Posterior vena cava (tissue), 2 donors: ENCODE measurements at places on chromosomes 4 and X. TPM values are rescaled to one million over a fixed set of nuclear protein-coding genes. Genes with fewer than 3 reads are reported as not detected.

The CFI gene
- 33.9 TPM for total RNA-seq

The RPS6KA6 gene
- total RNA-seq: 8.9 TPM

The FRAS1 gene
- 2.3 TPM for total RNA-seq

The MSX1 gene
- total RNA-seq: 7.0 TPM

The ZCCHC18 gene
- 2.5 TPM for total RNA-seq

The PDE5A gene
- total RNA-seq: 87.1 TPM

The PHOX2B gene
- not detected for total RNA-seq

The SYTL5 gene
- 0.09 TPM for total RNA-seq

The SMR3B gene
- total RNA-seq: not detected

The TENM3 gene
- 2.1 TPM for total RNA-seq

The TECRL gene
- not detected for total RNA-seq

The MAGEB2 gene
- not detected for total RNA-seq

The EMCN gene
- total RNA-seq: 39.4 TPM

The EDA2R gene
- total RNA-seq: 3.2 TPM

The JCHAIN gene
- total RNA-seq: 8.8 TPM

The MAGEA2 gene
- not detected for total RNA-seq

The SPANXN3 gene
- total RNA-seq: not detected

The PRRG3 gene
- 0.86 TPM for total RNA-seq

The CTPS2 gene
- 10.9 TPM for total RNA-seq

The NRK gene
- 4.8 TPM for total RNA-seq

The IL2RG gene
- total RNA-seq: 4.8 TPM

The ZBTB49 gene
- total RNA-seq: 4.8 TPM

The FGF5 gene
- total RNA-seq: not detected

The KLHL4 gene
- 8.0 TPM for total RNA-seq

The KCND1 gene
- total RNA-seq: 2.0 TPM

The EGFL6 gene
- total RNA-seq: 0.19 TPM

The PAK3 gene
- total RNA-seq: 11.4 TPM

The L1CAM gene
- total RNA-seq: 4.4 TPM

The UGT2B17 gene
- total RNA-seq: not detected

The BEND2 gene
- not detected for total RNA-seq

The CFAP47 gene
- total RNA-seq: not detected

The ZNF674 gene
- total RNA-seq: 4.6 TPM

The DDX60 gene
- 18.4 TPM for total RNA-seq

The XAGE1A gene
- not detected for total RNA-seq

The PPBP gene
- 1.3 TPM for total RNA-seq
